Activated T-helper 1 cell treated with anti-CD3 and anti-CD28 coated beads, Interleukin-12 subunit alpha, Interleukin-12 subunit beta, Interleukin-2, Interleukin-4 antibody, amounts not matched to agents 30 ng/mL and 10 ng/mL and 1 ng/mL, durations not matched to agents 14 hours and 24 hours and 36 hours (primary cell): ENCODE measurements at places on chromosomes 7 and 10. TPM values are rescaled to one million over a fixed set of nuclear protein-coding genes. Genes with fewer than 3 reads are reported as not detected.
A peak's percentile ranks its signal among the peaks of the same experiment; 100 is the strongest.

GRCh38 chr7:91355695-91356435, 91.6 kb downstream of the FZD1 start:
- DNase-seq, result no peak
- no peaks in the 10 kb centered on the region for H3K4me1 ChIP-seq
- H3K4me3 ChIP-seq, result no peak overlapping the region
- no peak overlapping the region for H3K27ac ChIP-seq
- H3K27me3 ChIP-seq, result no peaks in the 10 kb centered on the region

DNA sequence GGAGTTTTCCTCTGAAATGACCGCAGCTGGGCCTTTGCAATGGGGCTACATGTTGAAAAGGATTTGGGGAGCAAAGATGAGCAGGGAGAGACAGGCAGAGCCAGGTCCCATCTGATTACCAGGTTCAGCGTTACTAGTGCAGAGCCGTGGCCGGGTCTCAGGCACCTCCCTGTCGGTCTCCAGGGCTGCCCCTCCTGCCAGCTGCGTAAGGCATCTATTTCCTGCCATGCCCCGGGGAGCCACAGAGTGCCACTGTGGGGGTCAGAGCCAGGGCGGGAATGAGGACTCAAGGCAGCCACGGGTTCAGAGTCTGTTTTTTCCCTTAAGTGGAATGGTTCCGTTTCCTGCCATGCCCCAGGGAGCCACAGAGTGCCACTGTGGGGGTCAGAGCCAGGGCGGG, 382.6 kb upstream of the SHH start:
- no peak for DNase-seq
- no peaks in the 10 kb centered on the region for H3K4me1 ChIP-seq
- H3K4me3 ChIP-seq, result no peak overlapping the region
- H3K36me3 ChIP-seq, result no peaks in the 10 kb centered on the region

GRCh38 chr7:85000735-85001350, 186.0 kb downstream of the SEMA3D start:
- no peak overlapping the region for H3K4me3 ChIP-seq
- H3K27me3 ChIP-seq, result no peaks in the 10 kb centered on the region
- no peak overlapping the region for H3K27ac ChIP-seq
- H3K36me3 ChIP-seq, result no peaks in the 10 kb centered on the region

DNA sequence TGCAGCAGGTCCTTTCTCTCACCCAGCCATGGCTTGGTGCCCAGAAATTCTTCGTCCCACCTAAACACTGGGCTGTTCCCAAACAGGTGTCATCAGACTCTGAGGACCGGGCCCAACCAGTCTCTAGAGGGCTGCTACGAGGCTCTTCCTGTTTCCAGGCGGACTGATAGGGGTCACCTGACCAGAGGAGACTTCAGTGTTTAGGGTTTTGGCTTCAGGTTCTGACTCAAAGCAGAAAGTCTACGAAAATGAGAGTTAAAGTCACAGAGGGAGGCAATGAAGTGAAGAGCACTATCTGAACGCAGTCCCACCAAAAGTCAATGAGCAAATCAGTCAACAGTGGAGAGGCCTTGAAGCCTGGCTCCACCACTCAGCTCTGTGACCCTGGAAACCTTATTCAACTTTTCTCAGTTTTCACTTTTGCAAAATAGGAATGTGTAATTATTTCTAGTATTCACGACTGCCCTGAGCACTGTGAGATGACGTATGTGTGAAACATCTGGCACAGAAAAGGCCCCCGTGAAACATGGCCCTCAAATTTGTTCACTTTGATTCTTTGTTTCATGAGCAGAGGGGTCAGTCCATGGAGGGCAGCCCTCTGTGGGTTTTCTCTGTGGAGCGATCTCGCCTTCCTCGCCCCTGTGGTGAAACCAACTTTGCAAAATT, 189.9 kb upstream of the PDE1C start:
- H3K27me3 ChIP-seq, result no peaks in the 10 kb centered on the region
- H3K27ac ChIP-seq, result no peak overlapping the region
- H3K36me3 ChIP-seq, result no peaks in the 10 kb centered on the region
- H3K4me1 ChIP-seq, result no peaks in the 10 kb centered on the region
- H3K4me3 ChIP-seq, result no peak overlapping the region

DNA sequence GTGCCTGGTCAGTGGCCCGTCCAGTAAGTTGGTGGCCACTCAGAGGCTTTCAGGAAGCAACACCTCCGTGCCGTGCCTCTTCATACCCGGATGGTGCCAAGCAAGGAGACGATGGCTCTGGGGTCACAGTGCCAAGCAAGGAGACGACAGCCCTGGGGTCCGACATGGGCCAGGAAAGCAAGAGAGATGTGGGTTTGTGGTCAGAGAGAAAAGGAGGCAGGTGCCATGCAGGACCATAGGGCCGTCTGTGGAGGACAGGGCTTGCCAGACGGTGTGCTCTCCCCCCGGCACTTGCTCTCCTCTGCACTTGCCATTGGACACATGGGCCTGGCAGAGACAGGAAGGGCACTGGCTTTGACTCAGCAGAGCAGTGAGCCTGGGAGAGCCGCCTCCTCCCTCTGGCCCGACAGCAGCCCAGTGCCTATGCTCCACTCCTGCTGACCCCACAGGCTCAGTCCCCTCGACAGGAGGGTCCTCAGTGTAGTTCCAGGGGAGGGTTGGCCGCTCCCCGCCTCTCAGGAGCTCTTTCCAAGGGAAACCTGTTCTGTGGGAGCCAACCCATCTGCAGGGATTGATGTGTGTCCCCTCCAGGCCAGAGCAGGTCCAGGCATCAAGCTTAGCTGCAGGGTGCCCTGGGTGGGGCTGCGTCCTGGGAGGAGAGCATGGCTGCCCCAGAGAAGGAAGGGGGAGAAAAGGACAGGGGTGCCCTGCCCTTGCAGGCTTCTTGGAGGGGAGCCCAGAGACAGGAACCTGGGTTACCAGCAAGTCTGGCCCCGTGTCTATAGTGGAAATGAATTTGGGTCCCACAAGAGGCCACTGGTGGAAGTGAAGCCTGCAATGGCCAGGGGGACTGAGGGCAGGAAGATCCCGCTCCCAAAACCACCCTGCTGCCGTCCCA, 7.6 kb upstream of the CALML5 start:
- DNase-seq, result no peak
- H3K4me3 ChIP-seq, result no peak overlapping the region
- peaks cover 13% of the 10 kb centered on the region for H3K27me3 ChIP-seq
- H3K36me3 ChIP-seq, result no peaks in the 10 kb centered on the region
- no peaks in the 10 kb centered on the region for H3K4me1 ChIP-seq

- no peaks in the 10 kb centered on the region for H3K36me3 ChIP-seq
- peaks cover 2% of the 10 kb centered on the region for H3K27me3 ChIP-seq
- H3K4me3 ChIP-seq, result no peak overlapping the region
- no peak overlapping the region for H3K27ac ChIP-seq
These were observed 249.8 kb downstream of the ARHGAP12 start for GRCh38 chr10:31678575-31679516.

KCNMA1 gene
- total RNA-seq, result not detected in 2 replicates

TRIM73 gene
- 5.7 and 6.6 TPM in 2 replicates for total RNA-seq

DNA sequence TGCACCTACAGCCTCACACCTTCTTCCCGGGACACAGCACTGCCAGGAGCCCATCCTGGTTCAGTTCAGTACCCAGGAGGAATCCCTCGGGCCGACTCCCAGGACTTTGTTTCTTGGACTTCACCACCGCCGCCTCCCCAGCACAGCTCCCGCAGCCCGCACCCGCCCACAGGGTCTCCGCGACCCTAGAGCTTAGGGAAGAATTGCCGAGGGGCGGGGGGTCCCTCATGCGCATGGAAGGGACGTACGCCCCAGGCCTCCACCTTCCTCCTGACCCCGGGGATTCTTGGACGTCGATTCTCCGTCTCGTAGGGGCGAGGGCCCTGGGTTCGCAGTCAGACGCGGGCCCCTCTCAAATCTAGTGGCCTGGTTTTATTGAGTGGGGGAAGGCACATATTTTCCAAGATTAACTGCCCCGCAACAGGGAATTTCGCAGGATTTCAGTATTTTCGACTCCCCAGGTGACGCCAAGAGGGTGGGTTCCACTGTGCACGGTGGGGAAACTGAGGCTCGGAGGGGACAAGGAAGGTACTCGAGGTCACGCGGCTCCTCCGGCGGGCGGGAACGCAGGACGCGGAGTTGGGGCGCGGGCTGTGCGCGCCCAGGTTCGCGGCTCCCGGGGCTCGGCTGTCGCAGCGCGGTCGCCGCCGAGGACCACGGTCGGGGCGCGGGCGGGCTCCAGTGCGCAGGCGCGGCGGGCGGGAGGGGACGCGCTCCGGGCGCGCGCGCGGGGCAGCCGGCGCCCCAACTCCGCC, at the start of gene ADCY1:
TSS of gene ADCY1 (plus strand) at position 708 of the 755 bp plus-strand sequence. CDS start 176 bp downstream, outside the sequence.
- peak within 1 kb of the TSS; percentile 34 for H3K4me3 ChIP-seq
- no peak for DNase-seq
- no peak within 1 kb of the TSS for H3K27ac ChIP-seq
- H3K36me3 ChIP-seq, result no peaks in the 10 kb centered on the region
- H3K27me3 ChIP-seq, result peaks cover 47% of the 10 kb centered on the region

DNAJC1 gene
- 24.8 and 26.2 TPM in 2 replicates for total RNA-seq

OPN1SW gene
- not detected in 2 replicates for total RNA-seq

GRCh38 chr7:115332691-115333090, 410.8 kb downstream of the MDFIC start:
- no peaks in the 10 kb centered on the region for H3K27me3 ChIP-seq
- H3K4me1 ChIP-seq, result no peaks in the 10 kb centered on the region
- no peaks in the 10 kb centered on the region for H3K36me3 ChIP-seq

ERVW-1 gene
- not detected in 2 replicates for total RNA-seq

FGFR2 gene
- not detected in 2 replicates for total RNA-seq

GRCh38 chr10:88456730-88457129, 126.4 kb downstream of the RNLS start:
- H3K4me3 ChIP-seq, result no peak overlapping the region
- no peaks in the 10 kb centered on the region for H3K4me1 ChIP-seq
- H3K27ac ChIP-seq, result no peak overlapping the region
- peaks cover 2% of the 10 kb centered on the region for H3K27me3 ChIP-seq
- no peak for DNase-seq

DNA sequence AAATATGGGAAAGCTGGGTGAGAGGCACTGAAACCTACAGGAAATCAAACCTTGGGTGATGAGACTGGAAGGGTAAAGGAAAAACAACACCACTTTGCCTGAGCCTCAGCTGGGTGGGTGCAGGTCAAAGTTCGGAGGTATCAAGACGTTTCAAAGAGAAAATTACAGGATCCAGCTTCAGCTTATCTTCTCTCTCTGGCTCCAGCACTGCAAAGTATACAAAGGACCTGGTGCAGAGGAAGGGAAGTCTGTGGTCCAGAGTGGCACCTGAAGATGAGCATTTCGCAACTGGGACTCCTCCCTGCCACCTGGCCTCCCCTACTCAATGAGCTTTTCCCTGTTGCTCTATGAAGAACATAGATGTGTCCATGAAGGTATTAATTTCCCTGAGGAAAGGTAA, 6.4 kb upstream of the FXYD4 start:
- no peak overlapping the region for H3K27ac ChIP-seq

OR2A12 gene
- not detected in 2 replicates for total RNA-seq

ATG9B gene
- total RNA-seq, result 4.7 and 6.3 TPM in 2 replicates

- H3K4me1 ChIP-seq, result no peaks in the 10 kb centered on the region
- no peak for DNase-seq
- no peaks in the 10 kb centered on the region for H3K36me3 ChIP-seq
- no peak overlapping the region for H3K27ac ChIP-seq
These were observed 35.1 kb upstream of the CXCL12 start for GRCh38 chr10:44419790-44420549.

DNA sequence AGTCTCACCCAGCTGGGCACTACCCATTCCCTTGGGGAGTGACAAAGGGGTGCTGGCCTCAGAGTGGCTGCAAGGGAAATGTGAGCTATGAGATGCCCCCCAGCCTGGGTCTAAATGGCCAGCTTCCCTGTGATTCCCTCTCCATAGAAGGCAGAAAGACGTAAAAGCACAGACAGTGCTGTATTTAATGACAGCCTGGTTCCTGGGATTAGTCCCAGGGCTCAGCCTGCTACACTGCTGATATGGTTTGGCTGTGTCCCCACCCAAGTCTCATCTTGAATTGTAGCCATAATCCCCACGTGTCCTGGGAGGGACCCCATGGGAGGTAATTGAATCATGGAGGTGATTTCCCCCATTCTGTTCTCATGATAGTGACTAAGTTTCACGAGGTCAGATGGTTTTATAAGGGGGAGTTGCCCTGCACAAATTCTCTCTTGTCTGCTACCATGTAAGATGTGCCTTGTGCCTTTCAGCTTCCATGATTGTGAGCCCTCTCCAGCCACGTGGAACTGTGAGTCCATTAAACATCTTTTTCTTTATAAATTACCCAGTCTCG, 23.9 kb upstream of the CALN1 start:
- H3K4me1 ChIP-seq, result no peaks in the 10 kb centered on the region
- no peak for DNase-seq
- no peak overlapping the region for H3K27ac ChIP-seq
- H3K36me3 ChIP-seq, result no peaks in the 10 kb centered on the region

GRCh38 chr7:85489498-85489897, 302.6 kb upstream of the SEMA3D start:
- no peak overlapping the region for H3K4me3 ChIP-seq
- no peaks in the 10 kb centered on the region for H3K4me1 ChIP-seq
- no peaks in the 10 kb centered on the region for H3K27me3 ChIP-seq
- DNase-seq, result no peak

SERPINE1 gene
- total RNA-seq, result 0.36 and 0.47 TPM in 2 replicates

DNA sequence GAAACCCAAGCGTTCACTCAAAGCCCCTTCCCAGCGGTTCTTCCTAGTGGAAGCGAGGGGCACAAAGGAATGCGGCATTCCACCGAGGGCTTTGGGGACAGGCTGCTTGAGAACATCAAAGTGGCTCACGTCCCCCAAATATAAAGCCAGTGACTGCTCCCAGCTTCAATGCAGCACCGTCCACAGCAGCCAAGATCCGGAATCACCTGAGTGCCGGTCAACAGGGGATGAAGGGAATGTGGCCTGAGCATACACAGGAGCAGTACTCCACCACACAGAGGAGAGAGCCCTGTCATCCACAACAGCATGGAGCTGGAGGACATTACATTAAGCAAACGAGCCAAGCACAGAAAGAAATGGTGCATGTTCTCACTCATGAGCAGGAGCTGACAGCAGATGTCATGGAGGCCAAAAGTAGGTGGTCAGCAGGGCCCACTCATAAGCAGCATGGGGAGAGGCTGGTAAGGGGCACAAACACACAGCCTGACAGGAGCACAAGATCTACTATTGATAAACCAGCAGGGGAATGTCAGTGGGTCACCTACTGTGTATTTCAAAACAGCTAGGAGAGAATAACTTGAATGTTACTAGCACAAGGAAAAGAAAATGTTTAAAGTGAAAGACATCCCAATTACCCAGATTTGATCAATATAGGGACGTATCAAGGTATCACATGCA, 79.5 kb downstream of the DIP2C start:
- DNase-seq, result no peak
- no peaks in the 10 kb centered on the region for H3K27me3 ChIP-seq
- no peak overlapping the region for H3K4me3 ChIP-seq
- no peak overlapping the region for H3K27ac ChIP-seq
- H3K36me3 ChIP-seq, result no peaks in the 10 kb centered on the region
- no peaks in the 10 kb centered on the region for H3K4me1 ChIP-seq

C10orf105 gene
- 0.18 and 0.32 TPM in 2 replicates for total RNA-seq
